ENCODE measurements at places on chromosomes 2 and 18.

DNA sequence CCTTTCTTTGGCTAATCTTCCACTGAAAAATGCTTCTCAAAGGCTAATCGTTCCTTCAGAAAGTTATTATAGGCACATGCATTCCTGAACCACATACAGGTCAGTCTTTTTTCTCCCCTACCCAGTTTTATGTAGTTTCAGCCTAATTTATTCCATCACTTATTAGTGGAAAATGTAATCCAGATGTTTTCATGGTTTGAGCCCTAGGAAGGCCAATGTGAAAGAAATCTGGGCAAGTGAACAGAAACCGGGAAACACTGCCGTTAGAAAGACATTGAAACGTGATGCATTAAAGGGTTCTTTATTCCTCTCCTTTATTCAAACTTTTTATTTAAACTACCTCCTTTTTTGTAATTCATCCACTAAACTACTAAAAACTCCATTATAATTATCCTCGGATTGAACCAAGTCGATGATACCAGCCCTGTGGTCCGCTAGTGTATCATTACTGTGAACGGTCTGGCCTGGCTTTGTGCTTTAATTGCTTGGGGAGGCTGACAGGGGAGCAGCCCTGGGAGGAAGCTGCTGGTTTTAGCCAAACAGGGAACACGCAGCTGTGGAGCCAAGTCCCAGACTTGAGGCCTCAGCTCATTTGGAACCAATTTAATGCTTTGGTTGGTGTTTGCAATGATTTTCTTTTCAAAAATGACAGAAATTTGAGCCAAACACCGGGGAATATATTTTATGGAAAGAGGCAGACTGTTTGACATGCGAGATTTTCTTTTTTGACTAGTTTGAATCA, 149.2 kb downstream of the ARHGAP28 start:
- DNase-seq = no peak

GRCh38 chr18:35939138-35939537, 33.3 kb upstream of the RMP24 start:
- no peak for DNase-seq

GRCh38 chr2:159003555-159003954, 35.1 kb downstream of the TANC1 start:
- DNase-seq = no peak

- DNase-seq = no peak
Observed at GRCh38 chr2:28901841-28902240, 7.4 kb downstream of the WDR43 start.

DNA sequence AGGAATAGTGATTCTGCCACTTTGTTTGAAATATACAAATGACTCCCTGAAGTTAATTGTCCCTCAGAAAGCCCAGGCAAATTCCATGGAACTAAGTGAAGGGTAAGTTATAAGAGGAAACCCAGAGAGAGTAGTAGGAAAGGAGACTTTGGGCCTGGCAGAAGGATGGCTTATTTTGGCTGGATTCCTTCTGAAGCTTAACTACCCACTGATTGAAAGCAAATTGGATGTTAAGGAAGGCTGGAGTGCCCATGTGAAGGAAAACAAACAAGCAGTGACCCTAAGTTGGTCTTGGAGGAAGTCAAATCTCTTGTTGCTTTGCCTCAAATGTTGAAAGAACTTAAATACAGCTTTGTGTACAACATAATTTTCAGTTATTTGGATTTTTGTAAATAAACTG, 1106.4 kb upstream of the ZEB2 start:
- no peak for DNase-seq

GRCh38 chr2:4588606-4589005, 885.2 kb downstream of the DCDC2C start:
- no peak for DNase-seq

GRCh38 chr18:13611601-13612195, 114.7 kb downstream of the FAM210A start:
- no peak for DNase-seq

DNA sequence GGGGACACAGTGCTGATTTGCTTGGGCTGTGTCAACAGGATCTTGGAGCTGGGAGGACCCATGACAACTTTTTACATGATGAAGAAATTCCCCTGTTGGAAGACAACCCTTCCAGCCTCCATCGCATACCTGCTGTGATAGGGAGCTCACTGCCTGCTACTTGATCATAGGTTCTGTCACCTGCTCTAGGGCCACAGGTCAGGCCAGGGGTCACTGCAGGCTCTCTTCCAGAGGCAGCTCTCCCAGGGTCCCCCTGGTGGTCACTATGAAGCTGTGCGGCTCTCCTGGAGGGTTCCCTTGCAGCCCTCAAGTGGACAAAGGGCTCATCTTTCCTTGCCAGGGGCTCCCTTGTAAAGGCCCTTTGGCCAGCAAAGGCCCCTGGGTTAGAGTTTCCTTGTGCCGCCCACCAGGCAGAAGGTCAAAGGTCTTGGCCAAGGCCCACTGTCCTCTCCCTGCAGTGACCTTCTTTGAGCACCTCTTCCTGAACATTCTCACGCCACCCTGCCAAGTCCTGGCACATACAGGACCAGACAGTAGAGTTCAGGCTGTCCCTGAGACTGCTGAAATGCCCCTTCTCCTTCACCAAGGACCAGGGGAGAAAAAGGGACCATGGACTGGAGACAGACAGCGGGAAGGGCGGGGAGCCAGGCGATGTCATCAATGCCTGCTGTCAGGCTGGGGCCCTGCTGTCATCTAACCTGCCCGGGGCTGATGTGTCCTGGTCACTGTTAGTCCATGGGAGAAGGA, 345.1 kb downstream of the DYSF start:
- DNase-seq = peak; percentile 27

- DNase-seq = peak; percentile 46
Observed at GRCh38 chr18:48913201-48913600, 37.6 kb downstream of the SMAD7 start.

DNA sequence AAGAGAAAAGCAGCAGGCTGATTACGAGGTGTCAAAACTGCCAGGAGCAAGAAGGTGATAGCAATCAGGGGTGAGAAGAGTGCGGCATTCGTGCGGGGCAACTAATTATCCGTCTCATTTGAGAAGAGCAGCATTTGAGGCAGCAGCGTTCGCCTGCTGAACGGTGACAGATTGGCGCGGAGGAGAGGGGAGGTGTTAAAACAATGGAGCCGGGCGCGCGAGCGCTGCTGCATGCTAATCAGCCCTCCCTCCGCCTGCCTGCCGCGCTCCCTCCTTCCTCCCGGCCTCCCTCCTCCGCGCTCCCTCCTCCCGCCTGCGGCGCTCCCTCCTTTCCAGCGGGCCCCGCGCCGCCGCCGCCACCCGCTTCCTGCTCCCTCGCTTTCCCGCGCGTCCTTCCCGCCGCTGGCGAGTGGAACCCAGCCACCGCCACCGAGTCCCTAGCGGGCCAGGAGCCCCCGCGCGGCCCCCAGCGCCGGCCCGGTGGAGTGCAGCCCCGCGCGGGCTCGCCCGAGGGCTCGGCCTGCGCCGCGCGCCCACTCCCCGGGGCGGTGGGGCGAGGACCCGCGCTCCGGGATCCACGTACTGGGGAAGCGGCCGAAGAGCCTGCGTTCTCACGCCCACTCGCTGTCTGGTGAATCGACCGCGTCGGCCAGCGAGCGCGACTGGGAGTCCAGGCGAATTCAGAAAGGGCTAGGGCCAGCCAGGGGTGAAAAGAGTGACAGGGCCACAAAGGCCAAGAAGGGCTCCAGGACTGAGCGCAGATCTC, 69.5 kb upstream of the PSMD14 start:
- DNase-seq = peak; percentile 57

DNA sequence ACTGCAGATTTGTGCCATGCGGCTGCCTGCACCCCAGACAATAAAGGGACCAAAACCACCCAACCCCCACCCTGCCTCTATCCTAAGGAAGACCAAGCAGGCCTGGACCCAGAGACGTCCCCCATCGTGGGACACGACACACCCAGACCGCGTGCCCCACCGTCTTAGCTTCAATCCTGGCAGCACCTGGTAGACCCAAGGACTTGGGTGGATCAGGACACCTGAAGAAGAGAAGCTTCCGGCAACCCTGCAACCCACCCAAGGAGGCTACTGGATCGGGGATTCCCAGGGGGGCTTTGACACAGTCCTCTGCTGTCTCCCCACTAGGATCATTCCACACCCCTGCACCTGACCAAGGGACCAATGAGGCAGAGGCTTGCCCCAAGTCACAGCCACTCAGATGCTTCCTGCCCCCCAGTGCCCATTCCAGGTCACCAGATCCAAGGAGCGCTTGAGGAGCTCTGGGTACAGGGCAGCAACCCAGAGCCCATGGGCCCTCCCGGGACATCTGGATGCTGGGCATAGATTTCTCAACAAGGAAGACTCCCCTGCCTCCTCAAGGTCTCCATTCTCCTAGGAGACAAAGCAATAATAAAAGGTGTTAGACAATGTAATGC, 3.6 kb downstream of the ALPI start:
- DNase-seq = no peak

- no peak for DNase-seq
Observed at GRCh38 chr18:22337833-22338232, 79.9 kb downstream of the CTAGE1 start.

- DNase-seq = no peak
Observed at GRCh38 chr2:150378686-150379085, 108.8 kb downstream of the RND3 start.

DNA sequence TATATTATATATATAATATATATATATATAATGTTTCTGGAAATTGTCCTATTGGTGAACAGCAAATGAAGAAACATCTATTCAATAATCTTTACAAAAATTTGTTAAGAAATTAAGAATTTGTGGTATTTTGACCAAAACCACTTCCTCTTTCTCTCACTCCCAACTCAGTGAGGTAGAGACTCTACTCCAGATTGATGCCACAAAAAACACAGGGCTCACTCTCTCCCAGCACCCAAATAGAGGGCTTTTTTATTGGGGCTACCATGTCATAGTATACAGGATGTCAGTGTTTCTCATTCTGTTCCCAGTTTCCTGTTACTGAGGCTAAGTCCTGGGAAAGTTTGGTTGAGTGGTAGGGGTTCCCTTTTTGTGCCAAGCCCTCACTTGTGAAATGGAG, 1155.4 kb downstream of the BCL11A start:
- no peak for DNase-seq

- no peak for DNase-seq
Observed at GRCh38 chr18:13139885-13140450, 78.6 kb upstream of the LDLRAD4 start.

DNA sequence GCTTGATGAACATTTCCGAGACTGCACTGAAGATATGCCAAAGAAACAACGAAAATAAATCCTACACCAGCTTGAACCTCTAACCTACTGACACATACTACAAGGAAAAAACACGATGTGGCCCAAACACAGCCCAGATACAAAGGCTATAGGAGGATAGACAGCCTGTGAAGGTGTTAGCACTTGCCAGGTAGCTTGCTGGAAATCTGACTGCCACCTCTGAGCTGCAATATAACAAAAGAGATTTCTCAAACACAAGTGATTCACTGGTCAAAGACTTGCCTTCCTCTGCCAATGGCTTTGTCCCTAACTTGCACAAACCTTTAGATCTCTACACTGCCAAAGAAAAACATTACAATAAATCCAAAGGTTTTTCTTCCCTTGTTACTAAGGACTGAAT, 21.1 kb downstream of the CFAP210 start:
- no peak for DNase-seq

- no peak for DNase-seq
Observed at GRCh38 chr2:227813562-227814353, at the start of gene CCL20. TSS of gene CCL20 (plus strand) at chr2:227813842. CDS start at chr2:227813912, 70 bp downstream.

- no peak for DNase-seq
Observed at GRCh38 chr2:219658874-219659273, 31.4 kb downstream of the SLC4A3 start.

DNA sequence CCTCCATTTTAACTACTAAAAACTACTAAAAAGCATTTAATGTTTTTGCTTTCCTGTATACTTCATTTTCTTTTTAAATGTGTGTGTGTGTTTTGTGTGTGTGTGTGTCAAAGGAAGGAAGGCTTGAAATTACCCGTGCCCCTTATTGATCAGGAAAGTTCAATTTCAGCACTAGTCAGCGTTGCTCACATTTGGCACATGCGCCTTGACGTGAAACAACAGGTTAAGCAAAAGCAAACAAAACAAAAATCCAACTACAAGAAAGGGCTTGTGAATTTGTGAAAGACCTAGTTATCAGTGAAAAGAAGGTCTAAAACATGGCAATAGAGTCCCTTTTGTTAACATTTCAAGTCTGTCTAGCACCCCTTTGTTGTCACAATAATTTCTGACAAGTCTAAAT, 72.5 kb downstream of the KCNH7 start:
- no peak for DNase-seq

- no peak for DNase-seq
Observed at GRCh38 chr2:200962811-200963123, 693 bp downstream of the ORC2 start.

- no peak for DNase-seq
Observed at GRCh38 chr2:239087046-239087710, 239.3 kb downstream of the TWIST2 start.

- no peak for DNase-seq
Observed at GRCh38 chr2:168961450-168962229, 60.5 kb downstream of the G6PC2 start.

DNA sequence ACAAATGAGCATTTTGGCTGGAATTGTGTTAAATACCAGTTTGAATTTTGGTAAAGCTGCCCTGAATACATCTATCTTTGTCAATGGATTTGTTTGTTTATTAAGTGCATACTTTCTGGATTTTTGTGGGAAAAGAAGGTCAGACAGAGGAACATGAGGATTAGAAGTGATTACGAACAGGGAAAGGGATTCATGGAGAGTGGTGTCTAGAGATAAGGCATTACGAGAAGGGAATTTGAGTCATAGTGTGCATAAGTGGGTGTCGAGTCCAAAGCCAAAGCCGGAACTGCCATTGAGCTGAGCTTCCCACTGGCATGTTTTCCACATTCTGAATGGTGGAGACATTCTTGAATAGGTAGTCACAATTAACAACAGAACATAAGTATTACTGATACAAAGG, 68.9 kb upstream of the EFEMP1 start:
- DNase-seq = no peak

GRCh38 chr2:96137321-96138178, 752 bp downstream of the ASTL start:
- no peak for DNase-seq

DNA sequence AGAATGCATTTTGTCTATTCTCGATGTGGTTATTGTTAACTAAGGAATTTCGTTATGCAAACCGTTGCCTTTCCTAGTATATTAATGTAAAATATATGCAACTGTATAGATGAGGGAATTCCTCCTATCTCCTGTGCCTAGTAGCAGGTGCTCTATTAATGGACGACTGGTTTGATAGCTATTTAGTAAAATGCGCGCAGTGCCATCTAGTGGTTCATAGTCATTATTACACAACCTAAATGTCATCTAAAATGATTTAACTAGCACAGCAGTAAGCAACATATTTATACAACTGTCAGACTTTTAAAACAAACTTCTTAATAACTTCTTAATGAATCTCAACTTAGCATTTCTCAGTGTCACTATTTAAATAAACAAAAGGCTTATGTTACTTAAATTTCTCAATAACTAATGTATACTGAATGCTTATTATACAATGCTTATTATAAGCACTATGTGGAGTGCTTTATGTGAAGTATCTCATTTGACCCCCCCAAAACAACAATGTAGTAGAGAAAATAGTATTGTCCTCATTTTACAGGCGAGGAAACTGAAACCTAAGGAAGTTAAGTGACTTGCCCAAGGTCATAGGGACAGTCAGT, 77.9 kb downstream of the DTNA start:
- DNase-seq = peak; percentile 7
